ENCODE measurements at places on chromosomes 13 and 19.

DNA sequence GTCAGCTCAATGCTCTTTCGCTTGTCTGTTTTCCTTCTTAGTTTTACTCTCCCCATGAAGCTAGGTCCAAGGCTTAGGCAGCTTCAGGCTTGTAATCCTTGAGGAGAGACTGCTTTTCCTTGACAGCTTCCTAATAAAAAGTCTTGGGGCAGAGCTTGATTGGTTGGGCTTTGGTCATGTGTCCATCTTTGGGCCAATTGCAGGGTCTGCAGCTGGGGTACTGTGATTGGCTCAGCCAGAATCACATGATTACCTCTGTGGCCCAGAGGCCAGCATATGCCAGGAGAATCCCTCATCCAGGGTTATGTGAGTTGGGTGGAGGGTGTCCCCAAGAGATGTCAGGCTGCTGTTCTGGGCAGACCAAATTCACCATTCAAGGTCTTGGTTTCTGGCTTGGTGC, 8.1 kb downstream of the KLK1 start:
- no peak for DNase-seq

- no peak for DNase-seq
Measured at GRCh38 chr13:82070416-82070815, 1729.5 kb upstream of the SPRY2 start.

DNA sequence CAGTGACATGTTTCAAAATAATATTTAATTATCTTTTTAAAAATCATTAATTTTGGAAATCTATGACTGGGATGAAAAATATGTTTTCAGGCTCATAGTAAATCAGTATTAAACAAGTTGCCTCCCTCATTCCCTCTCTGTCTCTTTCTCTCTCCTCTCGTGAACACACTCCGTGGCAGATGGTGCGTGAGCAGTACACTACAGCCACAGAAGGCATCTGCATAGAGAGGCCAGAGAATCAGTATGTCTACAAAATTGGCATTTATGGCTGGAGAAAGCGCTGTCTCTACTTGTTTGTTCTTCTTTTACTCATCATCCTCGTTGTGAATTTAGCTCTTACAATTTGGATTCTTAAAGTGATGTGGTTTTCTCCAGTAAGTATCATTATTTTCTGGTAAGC, 22.7 kb downstream of the SGCG start:
- DNase-seq, result no peak

DNA sequence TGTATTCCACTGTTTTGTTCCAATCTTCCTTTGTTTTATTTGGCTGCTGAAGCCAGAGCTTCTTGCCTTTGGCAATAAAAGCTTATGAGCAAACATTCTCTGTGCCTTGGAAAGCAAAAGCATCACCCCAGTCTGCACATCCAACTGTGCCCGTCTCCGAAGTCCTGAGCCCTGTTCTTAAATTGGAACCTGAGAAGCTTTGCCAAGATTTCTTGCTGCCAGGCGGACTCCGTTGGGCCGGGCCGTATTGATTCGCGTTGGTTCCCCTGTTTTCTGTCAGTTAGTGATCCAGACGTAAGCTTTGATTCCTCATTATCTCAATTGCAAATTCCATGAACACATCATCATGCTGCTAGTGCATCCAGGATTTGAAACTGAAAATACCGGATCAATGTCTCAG, 793.0 kb downstream of the OLFM4 start:
- DNase-seq, result no peak

- DNase-seq, result no peak
Measured at GRCh38 chr13:110475550-110476219, 85.8 kb downstream of the RAB20 start.

DNA sequence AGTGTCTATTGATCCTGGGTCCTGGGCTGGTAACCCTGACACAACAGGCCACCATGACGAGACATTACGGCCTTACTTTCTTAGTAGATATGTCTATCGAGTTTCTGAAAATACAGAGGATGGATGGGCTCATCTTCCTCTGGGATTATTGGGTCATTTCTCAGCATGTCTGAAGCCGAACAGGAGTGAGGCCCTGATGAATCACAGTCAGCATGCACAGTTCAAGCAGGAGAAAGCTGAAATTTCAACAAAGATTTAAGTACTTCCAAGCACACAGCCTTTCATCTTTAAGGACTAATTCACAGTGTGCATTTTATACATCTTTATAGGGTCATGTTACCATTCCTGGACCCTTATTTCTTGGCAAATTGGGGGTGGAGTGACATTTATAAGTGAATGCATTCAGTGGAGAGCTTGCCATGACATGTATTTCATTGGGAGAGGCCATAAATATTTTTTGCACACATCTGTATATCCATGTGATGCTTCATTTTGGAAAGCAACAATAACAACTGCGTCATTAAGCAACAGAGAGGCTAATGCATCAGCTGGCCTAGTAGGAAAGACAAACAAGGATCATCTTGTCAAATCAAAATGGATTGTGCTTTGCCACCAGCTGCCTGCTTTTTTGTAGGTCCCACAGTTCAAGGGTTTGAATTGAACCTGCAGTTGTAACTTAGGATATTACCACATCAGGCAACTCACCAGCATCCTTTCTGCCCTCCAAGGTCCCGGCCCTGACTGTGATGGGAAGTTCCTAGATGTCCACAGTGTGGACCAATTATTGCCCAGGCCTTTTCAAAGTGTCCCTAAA, 143.5 kb downstream of the DNAJC15 start:
- DNase-seq, result no peak

GRCh38 chr19:14090509-14091080, at the start of gene SAMD1:
Gene SAMD1 (minus strand): TSS chr19:14090751.
- DNase-seq, result peak; percentile 64

DNA sequence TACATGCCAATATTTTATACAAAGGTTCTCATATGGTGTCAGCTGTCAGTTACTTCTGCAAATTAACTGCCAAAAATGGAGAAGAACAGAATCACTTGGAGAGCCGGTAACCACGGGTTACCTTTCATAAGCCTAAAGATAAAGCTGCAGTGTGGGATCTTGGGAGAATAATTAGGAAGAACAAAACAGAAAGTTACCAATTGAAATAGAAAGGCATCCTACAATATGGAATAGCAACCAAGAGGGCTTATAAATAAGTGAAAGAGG, 74.2 kb downstream of the TSHZ3 start:
- no peak for DNase-seq

DNA sequence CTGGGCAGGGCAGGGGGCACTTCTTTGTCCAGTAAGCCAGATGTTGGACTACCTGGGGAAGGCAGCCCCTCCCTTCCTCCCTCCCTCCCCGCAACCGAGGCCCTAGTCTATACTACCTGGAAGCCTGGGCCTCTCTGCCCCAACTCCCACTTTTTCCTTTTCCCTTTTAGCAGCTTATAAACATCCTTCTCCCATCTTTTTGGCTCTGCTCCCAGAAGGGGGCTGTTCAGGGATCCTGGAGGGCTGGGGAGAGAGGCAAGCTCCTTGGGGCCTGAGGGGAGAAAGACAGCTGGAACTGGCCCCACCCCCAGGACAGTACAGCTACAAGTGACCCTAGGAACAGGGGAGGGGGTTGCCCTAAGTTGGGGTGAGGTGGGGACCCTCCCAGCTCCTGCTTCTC, 44.9 kb downstream of the LYL1 start:
- DNase-seq, result no peak

- no peak for DNase-seq
Measured at GRCh38 chr19:48490981-48491792, 20.4 kb downstream of the LMTK3 start.

Data from stimulated activated CD8-positive, alpha-beta memory T cell treated with anti-CD3 and anti-CD28 coated beads, Interleukin-15, amount 100 ng/mL, for 24 hours (primary cell).